ENCODE measurements at places on chromosomes 12 and 14. TPM values are rescaled to one million over a fixed set of nuclear protein-coding genes. Genes with fewer than 3 reads are reported as not detected.

DNA sequence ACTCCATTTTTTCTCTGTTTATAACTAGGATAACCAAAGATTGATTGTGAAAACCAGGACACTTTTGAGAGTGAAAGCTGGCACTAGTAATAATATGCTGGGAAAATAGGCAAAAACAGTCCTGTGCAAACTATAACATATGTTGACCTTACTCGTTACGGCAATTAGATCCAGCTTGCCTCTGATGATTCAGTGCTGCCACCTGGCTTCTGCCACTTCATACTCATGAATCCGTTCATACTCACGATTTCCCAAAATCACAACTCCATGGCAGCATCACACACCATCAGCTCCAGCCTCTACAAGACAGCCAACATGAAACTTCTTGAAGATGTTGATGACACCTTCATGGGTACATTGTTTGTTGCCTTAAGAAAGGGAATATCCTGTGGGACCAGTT is 49.1 kb upstream of the CAND1 start:
- H3K4me3 ChIP-seq, result no peak overlapping the region
- no peaks in the 10 kb centered on the region for H3K36me3 ChIP-seq
- peaks cover 3% of the 10 kb centered on the region for H3K27me3 ChIP-seq
- H3K27ac ChIP-seq, result no peak overlapping the region

GRCh38 chr14:73785336-73785833 is 66.2 kb upstream of the PTGR2 start:
- H3K27ac ChIP-seq, result peak overlapping the region; percentile 83
- DNase-seq, result no peak
- H3K4me3 ChIP-seq, result peak overlapping the region; percentile 98
- no peaks in the 10 kb centered on the region for H3K36me3 ChIP-seq

GRCh38 chr14:54976316-54976715 is 50.6 kb downstream of the WDHD1 start:
- DNase-seq, result no peak
- no peaks in the 10 kb centered on the region for H3K27me3 ChIP-seq
- no peak overlapping the region for H3K27ac ChIP-seq

DNA sequence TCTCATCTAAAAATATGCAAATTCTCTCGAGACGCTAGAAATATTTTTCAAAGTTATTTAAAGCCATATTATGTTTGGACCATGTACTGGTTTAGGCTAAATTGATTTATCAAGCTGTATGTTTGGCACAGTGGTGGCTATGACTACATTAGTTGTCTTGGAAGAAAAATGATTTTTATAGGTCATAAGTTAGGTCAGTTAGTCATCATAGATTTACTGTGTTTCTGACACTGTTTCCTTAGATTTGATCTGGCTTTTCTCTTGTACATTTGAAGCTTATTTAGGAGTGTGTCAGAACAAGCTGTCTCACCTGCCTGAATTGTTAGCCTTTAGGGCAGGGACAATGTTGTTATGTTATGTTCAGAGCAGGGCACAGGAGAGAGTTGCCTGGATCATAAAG is 161.1 kb upstream of the FBXO33 start:
- no peaks in the 10 kb centered on the region for H3K4me1 ChIP-seq
- no peak overlapping the region for H3K27ac ChIP-seq
- H3K4me3 ChIP-seq, result no peak overlapping the region

DNA sequence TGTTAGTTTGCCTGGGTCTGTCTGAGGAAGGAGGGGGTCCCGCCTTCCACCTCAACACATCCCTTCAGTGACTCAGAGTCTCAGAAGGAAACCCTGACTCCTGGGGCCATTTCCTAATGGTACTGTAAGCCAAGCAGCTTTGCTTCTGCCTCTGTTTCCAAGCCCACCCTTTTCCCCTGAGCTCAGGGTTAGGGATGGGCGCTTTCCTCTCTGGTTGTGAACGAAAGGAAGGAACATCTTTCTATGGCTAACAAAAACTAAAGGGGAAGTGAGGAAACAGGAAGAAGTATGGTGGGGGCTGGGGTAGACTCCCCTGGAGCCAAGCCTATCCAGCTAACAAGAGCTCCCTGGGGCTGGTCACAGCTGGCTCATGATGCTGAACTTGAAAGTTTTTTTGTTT is 11.6 kb upstream of the UNC119B start:
- H3K4me1 ChIP-seq, result no peaks in the 10 kb centered on the region
- no peak overlapping the region for H3K27ac ChIP-seq

DNA sequence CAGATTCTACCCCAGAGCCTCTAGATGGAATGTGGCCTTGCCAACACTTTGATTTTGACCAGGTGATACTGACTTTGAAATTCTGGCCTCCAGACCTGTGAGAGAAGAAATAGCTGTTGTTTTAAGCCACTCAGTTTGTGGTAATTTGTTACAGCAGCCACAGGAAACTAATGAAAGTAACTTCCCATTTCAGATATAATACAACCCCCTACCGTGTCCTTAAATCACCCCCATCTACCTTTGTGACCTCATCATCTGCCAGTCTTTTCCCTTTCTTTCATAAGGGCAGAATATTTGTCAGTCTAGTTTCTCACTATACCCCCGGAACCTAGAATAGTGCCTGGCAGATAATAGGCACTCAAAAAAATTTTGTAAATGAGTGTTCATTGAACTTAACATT is 39.6 kb downstream of the PPP4R4 start:
- H3K27me3 ChIP-seq, result peaks cover 8% of the 10 kb centered on the region
- no peak overlapping the region for H3K27ac ChIP-seq
- no peak overlapping the region for H3K4me3 ChIP-seq
- DNase-seq, result no peak
- no peaks in the 10 kb centered on the region for H3K36me3 ChIP-seq
- no peaks in the 10 kb centered on the region for H3K4me1 ChIP-seq

DNA sequence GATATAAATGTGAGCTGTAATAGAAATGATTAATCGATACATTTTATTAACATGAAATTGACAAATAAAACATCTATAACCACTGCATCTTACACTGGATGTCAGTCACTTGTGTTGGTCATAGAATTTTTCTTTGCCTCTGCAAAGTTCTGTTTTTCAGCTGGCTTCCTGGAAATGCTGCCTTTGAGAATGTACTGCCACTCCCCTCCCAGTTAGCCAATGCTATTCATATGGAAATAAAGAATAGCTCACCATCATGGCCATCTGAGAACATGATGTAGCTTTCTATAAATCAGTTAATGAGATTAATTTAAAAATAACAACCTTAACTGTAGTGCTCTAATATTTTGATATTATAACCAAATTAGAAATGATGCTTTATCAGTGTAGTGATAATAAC is 41.1 kb downstream of the SLCO1B1 start:
- no peak overlapping the region for H3K27ac ChIP-seq
- no peaks in the 10 kb centered on the region for H3K36me3 ChIP-seq
- no peak overlapping the region for H3K4me3 ChIP-seq
- no peak for DNase-seq

DNA sequence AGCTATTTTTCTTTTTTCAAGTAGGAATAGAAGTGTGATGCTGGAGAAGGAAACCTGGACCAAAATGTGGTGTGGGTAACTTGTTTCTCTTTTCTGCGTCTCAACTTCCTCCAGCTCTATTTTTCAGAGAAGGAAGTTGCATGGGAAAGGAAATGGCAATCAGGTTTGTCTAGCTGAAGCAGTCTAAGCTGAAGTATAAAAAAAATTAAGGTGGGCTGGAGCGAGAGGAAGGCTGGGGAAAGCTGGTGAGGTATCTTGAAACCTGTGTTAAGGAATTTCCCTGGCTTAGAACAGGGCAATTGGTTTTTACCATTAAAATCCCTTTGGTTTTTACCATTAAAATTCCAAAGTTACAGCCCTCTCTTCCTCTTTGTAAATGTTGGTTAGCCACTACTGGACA is 34.2 kb upstream of the NINJ2 start:
- H3K36me3 ChIP-seq, result no peaks in the 10 kb centered on the region
- peak overlapping the region; percentile 26 for H3K4me3 ChIP-seq
- H3K27me3 ChIP-seq, result no peaks in the 10 kb centered on the region
- H3K27ac ChIP-seq, result no peak overlapping the region
- DNase-seq, result no peak

DNA sequence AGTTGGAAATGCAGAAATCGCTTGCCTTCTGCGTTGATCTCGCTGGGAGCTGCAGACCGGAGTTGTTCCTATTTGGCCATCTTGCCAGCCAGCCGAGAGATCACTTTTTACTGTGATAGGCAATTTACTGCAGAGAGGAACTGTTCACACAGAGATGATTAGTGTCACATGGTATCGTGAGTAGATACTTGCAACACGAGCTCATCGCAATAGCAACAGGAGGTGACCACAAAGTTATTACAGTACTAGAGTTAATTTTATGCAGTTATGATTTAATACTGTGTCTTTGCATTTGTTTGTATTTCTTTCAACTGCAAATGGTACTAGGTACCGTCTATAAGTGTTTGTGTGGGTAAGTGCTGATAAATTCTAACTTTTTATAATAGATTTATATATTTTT is 27.8 kb downstream of the NOPCHAP1 start:
- H3K36me3 ChIP-seq, result no peaks in the 10 kb centered on the region
- H3K4me1 ChIP-seq, result no peaks in the 10 kb centered on the region
- H3K4me3 ChIP-seq, result no peak overlapping the region
- no peaks in the 10 kb centered on the region for H3K27me3 ChIP-seq
- DNase-seq, result no peak
- no peak overlapping the region for H3K27ac ChIP-seq

- DNase-seq, result no peak
- no peaks in the 10 kb centered on the region for H3K27me3 ChIP-seq
- no peaks in the 10 kb centered on the region for H3K4me1 ChIP-seq
- H3K36me3 ChIP-seq, result no peaks in the 10 kb centered on the region
- H3K4me3 ChIP-seq, result no peak overlapping the region
Measured at GRCh38 chr14:32710231-32710671, 228.4 kb upstream of the NPAS3 start.

DNA sequence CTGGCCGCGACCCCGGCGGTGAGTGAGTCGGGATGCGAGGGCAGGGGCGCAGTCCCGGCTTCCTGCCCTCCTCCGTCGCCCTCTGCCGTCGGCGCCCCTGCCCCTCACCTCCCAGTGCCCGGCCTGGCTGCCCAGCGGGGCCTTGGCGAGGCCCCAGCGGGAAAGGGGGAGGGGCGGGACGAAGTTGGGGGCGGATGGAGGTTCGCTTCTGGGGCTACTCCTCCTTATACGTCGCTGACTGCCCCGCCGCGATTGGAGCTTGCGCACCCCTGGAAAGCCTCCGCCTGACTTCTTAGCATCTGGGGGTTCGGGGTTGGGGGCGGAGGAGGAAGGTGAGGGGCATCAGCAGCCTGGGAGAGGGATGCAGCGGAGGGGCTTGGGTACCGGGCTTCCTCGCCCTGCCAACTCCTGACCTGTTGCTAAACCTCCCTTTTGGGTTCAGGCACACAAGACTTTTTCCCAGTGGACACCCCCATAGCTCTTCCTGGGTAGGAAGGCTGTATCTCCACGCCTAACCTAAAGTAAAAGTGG is 406 bp downstream of the TMEM263 start:
- peak; percentile 59 for DNase-seq
- no peaks in the 10 kb centered on the region for H3K36me3 ChIP-seq
- peak overlapping the region; percentile 88 for H3K27ac ChIP-seq
- peaks cover 33% of the 10 kb centered on the region for H3K4me1 ChIP-seq
- peak overlapping the region; percentile 94 for H3K4me3 ChIP-seq

- no peaks in the 10 kb centered on the region for H3K4me1 ChIP-seq
- no peaks in the 10 kb centered on the region for H3K36me3 ChIP-seq
- DNase-seq, result no peak
- H3K27ac ChIP-seq, result no peak overlapping the region
- no peaks in the 10 kb centered on the region for H3K27me3 ChIP-seq
Measured at GRCh38 chr12:43973385-43973784, 137.5 kb downstream of the TMEM117 start.

GRCh38 chr12:130474599-130475269 is 137.0 kb downstream of the PIWIL1 start:
- DNase-seq, result no peak
- H3K27me3 ChIP-seq, result no peaks in the 10 kb centered on the region
- H3K36me3 ChIP-seq, result no peaks in the 10 kb centered on the region
- H3K27ac ChIP-seq, result no peak overlapping the region
- H3K4me1 ChIP-seq, result no peaks in the 10 kb centered on the region

- H3K27me3 ChIP-seq, result no peaks in the 10 kb centered on the region
- DNase-seq, result no peak
- no peak overlapping the region for H3K27ac ChIP-seq
- H3K4me3 ChIP-seq, result no peak overlapping the region
Measured at GRCh38 chr12:52587563-52587962, 13.7 kb downstream of the KRT72 start.

DNA sequence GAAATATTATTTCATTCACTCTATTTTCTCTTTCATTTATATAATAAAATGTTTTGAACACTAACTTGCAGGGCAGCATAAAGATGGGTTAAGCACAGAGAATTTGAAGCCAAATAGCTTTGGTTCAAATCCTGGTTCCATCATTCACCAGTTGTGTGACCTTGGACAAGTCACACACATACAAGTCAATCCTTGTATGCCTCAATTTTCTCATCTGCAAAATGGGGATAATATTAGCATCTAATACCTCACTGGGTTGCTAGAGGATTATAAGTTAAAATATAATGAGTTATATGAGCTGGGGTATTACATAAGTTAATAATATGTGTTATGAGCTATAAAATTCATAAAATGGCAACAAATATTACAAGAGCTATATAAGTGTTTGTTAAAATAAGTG is 94.9 kb downstream of the SOX5 start:
- H3K27ac ChIP-seq, result no peak overlapping the region
- no peaks in the 10 kb centered on the region for H3K4me1 ChIP-seq
- no peak for DNase-seq
- no peaks in the 10 kb centered on the region for H3K27me3 ChIP-seq

- no peaks in the 10 kb centered on the region for H3K4me1 ChIP-seq
- H3K27me3 ChIP-seq, result no peaks in the 10 kb centered on the region
- H3K27ac ChIP-seq, result no peak overlapping the region
- no peak overlapping the region for H3K4me3 ChIP-seq
Measured at GRCh38 chr12:79659961-79660431, 30.8 kb downstream of the PAWR start.

DNA sequence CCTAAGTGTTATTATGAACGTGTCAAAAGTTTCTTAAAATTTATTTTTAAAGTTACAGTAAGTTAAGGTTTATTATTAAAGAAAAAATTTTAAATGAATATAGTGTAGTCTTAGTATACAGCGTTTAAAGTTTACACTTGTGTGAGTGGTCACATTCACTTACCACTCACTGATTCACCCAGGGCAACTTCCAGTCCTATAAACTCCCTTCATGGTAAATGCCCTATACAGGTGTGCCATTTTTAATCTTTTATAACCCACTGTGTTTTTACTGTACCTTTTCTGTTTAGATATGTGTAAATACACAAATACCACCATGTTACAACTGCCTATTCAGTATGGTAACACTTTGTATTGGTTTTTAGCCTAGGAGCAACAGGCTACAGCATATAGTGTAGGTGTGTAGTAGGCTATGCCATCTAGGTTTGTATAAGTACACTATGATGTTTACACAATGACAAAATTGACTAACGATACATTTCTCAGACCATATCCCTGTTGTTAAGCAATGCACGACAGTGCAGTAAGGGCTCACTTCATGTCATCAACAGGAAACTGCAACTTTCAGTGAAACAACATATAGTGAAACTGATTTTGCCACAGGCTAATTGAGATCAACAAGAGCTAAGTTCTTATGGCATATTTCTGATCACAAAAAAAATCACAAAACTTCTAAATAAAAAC is 112.0 kb upstream of the TMCC3 start:
- peak; percentile 66 for DNase-seq
- no peak overlapping the region for H3K27ac ChIP-seq
- no peaks in the 10 kb centered on the region for H3K36me3 ChIP-seq

TEX22 gene
- total RNA-seq, result 3.1 TPM

KRT72 gene
- 1.3 TPM for total RNA-seq

NPAS3 gene
- total RNA-seq, result not detected

LRRC10 gene
- total RNA-seq, result not detected

GSC gene
- total RNA-seq, result not detected

ARPC3 gene
- 249 TPM for total RNA-seq

ACSS3 gene
- total RNA-seq, result not detected

FZD10 gene
- total RNA-seq, result not detected

EPS8 gene
- total RNA-seq, result 1.4 TPM

PIWIL1 gene
- total RNA-seq, result not detected

DUSP6 gene
- 19.0 TPM for total RNA-seq

All from CD4-positive, CD25-positive, alpha-beta regulatory T cell (primary cell).